ENCODE measurements at places on chromosomes 6 and 20.

GRCh38 chr6:134512981-134513391 lies 195.1 kb upstream of the SGK1 start:
- no peak for DNase-seq

GRCh38 chr20:63293871-63294535 lies 1.0 kb downstream of the COL20A1 start:
- no peak for DNase-seq

DNA sequence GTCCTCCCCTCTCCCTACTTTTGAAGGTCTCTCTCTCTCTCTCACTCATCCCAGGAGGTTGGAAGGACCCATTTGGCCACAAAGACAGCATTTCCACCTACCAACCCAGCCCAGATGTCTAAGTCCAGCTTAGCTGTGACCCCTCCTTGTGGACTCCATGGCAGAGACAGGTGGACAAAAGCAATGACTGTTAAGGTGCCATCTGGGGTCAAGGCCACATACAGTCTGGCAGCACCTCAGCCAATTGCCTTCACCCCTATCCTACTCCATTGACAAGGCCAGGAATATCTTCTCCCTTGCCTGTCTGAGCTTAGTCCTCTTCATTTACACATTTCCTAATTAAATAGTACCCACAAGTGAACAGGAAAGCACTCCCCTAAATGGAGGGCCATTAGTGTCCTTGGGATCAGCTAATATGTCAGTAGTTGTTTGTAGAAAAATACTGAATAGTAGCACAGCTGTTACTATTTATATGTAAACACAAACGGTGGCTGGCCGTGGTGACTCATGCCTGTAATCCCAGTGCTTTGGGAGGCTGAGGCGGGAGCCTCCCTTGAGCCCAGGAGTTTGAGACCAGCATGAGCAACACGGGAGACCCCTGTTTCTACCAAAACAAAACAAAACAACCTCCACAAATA lies 28.8 kb downstream of the GCM1 start:
- no peak for DNase-seq

- DNase-seq: no peak
Observed at GRCh38 chr6:135329851-135330803, 149.0 kb downstream of the MYB start.

GRCh38 chr6:30206152-30206551 lies 7.1 kb downstream of the TRIM26 start:
- DNase-seq: no peak

GRCh38 chr6:45419571-45420082 lies 41.9 kb upstream of the SUPT3H start:
- DNase-seq: no peak

- no peak for DNase-seq
Observed at GRCh38 chr6:39892490-39893129, 41.7 kb downstream of the MOCS1 start.

DNA sequence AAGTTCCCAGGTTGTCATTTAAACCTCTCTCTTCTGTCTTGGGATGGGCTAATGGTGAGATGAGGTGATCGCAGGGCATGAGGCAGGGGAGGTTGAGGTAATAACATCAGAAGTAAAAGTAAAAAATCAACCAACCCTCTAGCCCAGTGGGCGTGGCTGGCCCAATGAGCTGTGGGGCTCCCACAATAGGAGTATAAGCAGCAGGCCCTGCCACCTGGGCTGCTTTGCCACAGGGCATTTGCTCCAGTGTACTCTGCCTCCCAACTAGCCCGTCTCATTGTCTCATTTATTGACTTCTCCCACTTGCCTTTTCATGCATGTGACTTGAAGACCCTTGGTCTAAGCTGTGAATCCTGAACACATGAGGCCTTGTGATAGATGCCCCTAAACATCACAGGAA lies 62.8 kb downstream of the PHACTR3 start:
- no peak for DNase-seq

GRCh38 chr6:62775427-62776022 lies 435.7 kb upstream of the FKBP1C start:
- no peak for DNase-seq

DNA sequence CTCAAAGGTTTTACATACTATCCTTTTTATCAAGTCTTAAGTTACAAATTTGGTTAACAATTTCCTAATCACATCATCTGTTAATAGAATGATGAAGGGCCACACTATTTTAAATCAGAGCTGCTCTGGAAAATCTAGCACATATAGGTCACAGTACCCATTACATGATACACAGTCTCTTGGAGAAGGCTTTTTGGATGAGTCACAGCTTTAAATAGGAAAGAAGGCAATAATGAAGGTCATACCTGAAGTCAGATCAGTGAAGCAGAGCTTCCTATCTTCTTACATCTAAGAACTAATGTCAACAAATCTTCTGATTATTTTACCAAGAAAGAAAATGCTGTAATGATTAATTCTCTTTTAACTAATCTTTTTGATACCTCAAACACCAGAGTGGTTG lies 248.5 kb downstream of the BTBD9 start:
- no peak for DNase-seq

DNA sequence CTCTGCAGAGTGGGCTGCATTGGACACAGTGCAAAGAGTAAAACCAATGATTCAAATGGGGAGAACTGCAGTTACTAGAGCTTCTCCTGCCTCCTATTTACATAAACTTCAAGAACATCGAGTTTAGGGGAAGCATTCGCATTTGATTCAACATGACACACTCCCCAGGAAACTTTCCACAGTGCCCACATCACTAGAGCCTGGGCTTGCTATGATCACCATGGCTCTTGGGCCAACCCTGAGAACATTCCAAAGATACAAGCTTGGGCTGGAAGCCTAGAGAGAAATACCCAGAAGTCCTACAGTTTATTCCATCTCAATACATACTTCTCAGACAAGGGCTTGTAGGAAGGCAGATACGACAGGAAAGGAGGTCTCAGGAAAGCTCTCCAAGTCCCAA lies 337.9 kb downstream of the CD83 start:
- no peak for DNase-seq

DNA sequence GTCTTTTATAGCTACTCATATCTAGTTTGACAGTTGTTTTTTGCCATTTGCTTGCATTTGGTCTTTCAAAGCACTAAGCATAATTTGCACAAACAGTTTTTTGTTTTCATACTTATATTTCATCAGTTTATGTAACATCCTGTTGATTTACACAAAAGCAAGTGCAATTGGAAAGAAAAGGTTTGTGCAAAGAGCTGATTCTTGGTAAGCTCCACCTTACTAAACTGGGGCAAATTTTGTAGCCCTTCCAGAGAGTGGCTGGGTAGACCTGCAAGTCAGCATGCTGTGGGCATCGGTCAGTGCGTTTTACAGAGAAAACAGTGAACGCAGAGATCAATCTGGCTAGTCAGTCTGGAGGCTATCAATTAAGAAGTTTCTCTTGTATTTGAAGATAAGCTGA lies 34.5 kb downstream of the TXLNB start:
- DNase-seq: no peak

DNA sequence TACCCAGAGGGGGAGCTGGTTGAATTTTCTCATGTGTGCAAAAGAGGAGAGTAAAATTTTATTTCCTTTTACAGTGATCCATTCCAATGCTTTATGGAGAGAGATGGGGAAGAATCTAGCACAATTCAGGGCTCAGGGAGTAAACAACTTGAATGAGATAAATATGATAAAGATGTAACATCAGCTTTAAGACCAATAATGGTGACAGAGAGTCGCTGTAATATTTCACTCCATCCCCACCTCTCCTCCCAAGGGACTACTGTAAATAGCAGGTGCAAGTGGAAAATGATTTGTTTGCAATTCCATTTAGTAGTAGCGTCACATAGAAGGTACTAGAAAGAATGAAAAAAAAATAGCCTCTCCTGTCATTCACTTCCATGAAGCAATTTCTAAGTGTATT lies 4.8 kb downstream of the CRISP3 start:
- DNase-seq: no peak

DNA sequence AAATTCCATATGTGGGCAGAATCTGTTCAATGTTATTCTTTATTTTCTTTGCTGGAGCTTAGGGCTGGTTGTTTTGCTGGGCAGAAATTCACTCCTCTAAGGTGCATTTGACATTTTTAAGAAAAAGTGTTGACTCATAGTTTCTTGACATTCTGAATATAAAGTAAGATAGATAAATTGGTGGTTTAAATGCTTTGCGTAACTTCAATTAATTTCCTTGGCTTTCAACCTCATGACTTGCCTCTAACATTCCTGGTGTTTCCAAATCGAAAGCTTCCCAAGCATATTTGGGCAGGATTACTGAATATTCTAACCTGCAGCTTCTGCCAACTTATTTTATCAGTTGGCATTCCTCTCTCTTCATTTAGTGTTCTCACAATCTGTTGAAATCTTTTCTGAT lies 718.7 kb upstream of the ADGRB3 start:
- DNase-seq: no peak

- no peak for DNase-seq
Observed at GRCh38 chr6:107973594-107973993, 15.6 kb upstream of the SEC63 start.

DNA sequence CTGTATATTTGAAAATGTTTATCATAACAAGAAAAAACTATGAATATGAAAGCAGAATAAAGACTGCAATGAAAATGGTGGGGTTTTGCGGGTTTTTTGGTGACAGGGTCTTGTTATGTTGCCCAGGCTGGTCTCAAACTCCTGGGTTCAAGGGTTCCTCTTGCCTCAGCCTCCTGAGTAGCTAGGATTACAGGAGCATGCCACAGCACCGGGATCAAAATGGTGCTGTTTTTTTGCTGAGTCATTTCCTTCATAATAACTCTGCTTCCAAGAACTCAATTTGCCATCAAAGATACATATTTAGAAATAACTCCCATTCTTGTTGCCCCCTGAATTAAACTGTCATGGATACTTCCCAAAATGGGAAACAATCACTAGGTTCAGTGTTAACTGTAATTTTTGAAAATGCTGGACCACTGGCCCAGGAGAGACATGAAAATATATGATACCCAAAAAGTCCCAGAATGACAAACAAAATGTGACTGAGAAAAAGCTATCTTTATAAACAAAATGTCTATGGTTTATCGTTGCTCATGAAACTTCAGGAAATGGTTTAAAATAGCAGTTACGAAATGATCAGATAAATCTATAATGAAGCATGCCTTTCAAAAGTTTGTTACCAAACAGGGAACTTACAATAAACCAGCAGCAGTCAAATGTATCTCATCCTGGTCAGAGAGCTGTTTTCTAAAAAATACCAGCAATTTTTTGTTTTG lies 32.2 kb downstream of the ILRUN start:
- no peak for DNase-seq

GRCh38 chr20:10259166-10259565 lies 40.5 kb downstream of the SNAP25 start:
- no peak for DNase-seq

DNA sequence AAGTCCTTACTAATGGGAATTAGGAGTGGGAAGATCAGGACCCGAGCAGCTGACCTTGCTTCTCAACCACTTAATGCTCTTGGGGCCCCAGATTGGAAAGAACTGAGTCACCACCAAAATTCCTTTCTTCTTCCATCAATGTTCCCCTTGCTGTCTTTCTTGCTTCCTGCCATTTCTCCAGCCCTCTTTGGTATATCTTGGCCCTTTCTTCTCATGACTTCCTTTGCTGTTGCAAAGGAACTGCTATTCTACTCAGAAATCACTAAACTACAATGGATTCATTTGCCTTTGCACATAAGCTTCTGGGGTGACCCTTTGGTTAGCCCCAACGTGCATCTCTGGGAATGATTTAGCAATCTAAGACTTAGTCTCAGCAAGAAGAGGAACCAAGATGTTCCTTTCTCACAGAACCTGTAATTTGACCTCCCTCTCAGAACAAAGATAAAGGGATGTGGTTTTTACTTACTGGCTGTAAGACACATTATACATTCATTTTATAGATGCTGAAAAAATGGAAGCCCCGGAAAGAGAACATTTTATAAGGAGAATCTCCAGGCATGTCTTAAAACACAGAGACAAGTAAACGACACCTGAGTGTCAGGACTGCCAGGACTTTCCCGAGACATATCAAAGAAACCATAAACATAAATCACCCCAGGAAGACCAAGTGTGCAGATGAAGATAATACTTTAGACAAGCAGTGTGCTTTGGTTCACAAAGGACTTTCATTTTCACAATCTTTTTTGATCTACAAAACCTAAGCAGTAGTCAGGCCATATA lies 99.0 kb upstream of the TNFAIP3 start:
- DNase-seq: no peak

DNA sequence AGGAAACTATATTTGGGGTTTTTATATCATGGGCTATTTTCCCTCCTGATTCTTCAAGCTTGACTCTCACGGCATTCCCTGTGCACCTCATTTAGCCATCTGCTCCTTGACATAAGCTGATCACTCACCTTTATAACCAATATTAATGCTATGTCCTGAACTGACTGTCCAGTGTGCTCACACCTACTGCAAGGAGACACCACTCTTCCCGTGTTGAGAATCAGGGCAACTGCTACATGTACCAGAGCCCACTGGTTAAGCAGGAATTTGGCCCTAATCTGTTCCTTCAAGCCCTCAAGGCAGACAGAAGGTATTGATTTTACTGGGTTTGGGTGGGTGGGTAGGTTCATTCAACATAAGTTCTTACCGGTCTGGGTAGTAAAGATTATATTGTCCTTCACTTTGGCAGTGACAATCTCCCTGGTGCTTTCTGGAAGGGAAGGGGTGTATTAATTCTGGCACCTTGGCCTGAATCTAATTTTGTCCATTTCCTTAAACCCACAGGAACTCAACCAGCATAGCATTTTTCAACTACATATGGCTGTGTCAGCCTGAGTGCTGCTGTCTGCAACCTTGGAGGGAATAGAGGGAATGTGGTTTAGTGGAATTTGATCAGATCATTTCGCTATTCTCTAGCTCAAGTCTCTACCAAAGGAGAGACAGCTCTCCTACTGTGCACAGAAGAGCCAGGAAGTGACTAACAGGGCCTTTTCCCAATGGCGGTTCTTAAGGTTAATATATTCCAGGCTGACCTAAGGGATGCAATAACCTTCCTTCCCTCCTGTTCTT lies 293.2 kb downstream of the BTBD9 start:
- DNase-seq: no peak

GRCh38 chr6:71298459-71298858 lies 9.8 kb downstream of the OGFRL1 start:
- no peak for DNase-seq

DNA sequence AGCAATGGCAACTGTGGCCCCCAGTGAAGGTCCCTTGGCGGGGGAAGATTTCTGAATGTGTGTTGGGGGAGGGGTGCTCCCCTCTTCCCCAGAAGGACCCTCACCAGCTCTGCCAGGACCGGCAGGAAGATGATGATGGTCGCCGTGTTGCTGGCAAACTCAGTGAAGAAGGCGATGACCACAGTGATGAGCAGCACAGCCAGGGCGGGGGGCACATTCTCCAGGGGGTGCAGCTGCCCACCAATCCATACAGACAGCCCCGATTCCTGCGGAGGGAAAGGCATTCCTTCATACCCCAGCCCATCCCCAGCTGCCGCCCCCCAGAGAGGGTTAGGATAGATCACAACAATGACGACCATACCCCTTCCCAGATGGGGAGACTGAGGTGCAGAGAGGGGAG lies 15.7 kb upstream of the OCSTAMP start:
- DNase-seq: no peak
